GM03348 (cell line): ENCODE measurements at places on chromosomes 6 and 20.

- no peak for DNase-seq
Measured at GRCh38 chr6:39218868-39219567, 10.3 kb downstream of the KCNK5 start.

DNA sequence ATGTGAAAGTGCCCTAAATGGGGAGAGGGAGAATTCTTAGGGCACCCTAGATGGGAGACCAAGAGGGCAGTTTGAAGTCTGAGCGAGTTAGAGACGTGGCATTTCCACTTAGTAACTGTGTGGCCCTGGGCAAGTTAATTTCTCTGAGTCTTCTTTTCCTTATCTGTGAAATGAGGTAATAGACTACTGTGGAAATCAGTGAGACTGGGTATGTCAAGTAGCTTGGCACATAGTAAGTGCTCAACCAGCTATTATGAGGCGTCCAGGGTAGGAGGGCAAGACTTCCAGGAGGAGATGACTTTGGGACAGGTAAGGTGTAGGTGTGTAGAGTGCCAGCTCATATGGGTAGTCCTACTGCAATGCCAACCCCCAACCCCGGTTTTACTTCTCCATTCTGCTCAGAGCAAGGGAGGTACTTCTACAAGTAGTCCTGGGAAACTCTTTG is 770 bp downstream of the KIF3B start:
- peak; percentile 7 for DNase-seq

- DNase-seq = no peak
Measured at GRCh38 chr6:117075218-117075617, 190.1 kb upstream of the VGLL2 start.

DNA sequence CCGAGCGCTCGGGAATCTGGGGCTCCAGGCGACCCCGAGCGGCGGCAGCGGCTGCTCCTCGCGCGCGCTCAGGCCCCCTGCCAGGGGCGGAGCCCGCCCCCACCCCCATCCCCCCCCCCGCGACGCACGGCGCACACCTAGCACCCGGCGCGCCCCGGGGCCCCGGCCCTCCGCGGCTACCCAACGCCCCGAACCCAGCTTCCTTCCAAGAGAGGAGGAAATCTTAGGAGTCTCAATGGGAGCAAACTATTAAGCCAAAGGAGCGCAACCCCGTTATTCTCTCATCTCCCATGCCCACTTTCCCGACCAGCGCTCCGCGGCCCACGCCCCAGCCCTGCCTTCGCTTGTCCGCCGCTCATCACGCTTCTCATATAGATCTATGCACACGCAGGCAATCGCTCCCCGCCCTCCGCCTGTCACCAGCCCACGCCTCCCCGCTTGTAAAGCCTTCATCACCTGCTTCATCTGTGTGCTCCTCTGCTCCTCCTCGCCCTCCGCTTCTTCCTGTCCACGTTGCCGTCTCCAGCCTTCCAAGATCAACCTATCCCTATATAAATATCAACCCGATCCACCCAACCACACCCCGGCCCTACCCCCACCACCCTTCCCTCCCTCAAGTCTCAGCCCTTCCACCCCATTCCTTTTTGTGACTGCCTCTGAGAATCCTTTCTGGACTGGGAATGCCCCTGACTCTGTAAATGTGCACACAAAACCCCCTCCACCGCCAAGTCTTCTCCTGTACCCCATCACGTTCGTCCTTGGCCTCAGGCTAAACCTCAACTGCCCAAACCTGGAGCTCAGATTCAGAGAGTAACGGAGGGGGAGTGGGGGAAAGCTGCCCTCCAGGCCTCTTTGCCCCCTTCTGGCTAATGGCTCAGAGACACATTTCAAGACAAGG is at the start of gene DLK2:
TSS of gene DLK2 (minus strand) at position 18 of the 898 bp plus-strand sequence. CDS start 723 bp downstream, outside the sequence.
- peak; percentile 42 for DNase-seq

DNA sequence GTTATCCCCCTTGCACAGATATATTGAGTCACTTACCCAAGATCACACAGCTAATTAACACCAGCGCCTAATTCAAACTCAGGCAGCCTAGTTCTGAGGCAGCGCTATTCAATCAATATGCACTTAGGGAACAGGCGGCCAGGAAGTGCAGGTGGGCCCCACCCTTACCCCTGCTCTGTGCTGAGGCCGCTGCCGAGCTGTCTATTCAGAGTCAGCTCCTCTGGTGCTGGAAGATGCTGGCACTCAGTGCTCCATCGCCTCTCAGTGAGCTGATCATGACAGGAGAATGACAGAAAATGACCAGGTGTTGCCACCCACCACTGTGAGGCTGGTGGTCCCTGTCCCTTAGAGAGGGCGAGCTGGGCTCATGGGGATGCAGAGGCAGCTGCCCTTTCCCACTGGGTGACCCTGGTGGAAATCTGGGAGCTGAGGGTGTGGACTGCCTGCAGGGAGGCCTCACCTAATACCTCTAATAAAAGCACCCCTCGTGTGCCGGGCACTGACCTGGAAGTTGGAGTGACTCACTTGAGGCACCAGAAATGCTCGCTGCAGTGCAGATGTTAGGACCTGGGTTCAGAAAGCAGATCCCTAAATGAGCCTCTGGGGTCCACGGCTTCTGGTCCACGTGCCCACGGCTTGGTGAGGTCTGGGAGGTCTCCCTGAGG is 42.5 kb upstream of the CD93 start:
- no peak for DNase-seq

DNA sequence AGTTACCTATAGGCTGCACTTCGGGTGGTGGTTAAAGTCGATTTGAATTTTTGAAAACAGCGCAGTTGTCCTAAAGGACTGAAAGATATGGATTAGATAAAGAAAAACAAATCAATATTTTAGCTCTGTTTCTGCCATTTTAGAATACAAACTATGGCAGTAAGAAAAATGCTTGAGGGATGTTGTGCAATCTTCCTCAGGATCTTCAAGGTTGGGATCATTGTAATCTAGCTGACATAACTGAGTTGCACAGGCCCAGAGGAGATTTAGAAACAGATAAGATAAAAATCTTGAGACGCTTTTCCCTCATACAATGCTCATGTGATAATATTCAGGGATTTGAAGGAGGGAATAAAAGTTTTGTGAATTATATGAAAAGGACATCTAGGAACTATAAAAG is 926 bp downstream of the PEX3 start:
- DNase-seq = peak; percentile 17

GRCh38 chr6:33599413-33599938 is 19.4 kb upstream of the BAK1 start:
- no peak for DNase-seq

DNA sequence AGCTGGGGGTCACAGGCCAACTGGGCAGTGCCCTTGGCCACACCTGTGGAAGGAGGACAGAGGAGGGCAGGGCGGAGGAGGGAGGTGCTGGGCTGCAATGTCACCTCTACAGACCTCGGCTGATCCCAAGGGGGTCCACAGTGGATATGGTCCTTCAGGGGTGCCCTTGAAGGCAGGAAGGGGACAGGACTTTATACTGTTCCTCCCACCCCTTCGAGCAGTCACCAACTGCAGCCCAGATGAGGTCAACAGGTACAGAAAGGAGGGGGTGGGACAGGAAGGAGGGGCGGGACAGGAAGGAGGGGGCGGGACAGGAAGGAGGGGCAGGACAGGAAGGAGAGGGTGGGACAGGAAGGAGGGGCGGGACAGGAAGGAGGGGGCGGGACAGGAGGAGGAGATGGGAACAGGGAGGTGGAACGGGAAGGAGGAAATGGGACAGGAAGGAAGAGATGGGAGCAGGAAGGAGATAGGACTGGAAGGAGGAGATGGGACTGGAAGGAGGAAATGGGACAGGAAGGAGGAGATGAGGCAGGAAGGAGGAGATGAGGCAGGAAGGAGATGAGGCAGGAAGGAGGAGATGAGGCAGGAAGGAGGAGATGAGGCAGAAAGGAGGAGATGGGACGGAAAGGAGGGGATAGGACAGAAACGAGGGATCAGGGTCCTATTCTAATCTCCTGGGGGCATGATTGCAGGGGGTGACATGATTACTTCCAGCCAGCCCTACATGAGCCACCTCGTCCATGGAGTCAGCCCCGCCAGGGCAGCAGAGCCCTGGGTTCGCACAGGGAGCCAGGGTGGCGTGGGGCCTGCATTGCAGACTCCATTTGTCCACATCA is 19.4 kb upstream of the MRGBP start:
- no peak for DNase-seq

- DNase-seq = no peak
Measured at GRCh38 chr6:164296411-164296810, 881.9 kb downstream of the QKI start.

DNA sequence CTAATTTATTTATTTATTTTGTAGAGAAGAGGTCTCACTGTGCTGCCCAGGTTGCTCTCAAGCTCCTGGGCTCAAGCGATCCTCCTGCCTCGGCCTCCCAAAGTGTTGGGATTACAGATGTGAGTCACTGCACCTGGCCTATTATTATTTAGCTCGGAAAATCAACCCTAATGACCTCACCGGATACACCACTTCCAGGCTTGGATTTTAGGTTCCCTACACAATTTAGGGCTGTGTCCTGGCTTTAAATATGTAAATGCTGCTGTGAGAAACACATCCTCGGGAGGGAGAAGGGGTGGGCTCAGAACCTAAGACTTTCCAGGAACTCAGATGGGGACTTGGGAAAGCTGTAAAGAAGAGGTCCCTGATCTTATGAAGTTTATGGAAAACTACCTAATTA is 51.0 kb upstream of the SLC32A1 start:
- no peak for DNase-seq

- DNase-seq = no peak
Measured at GRCh38 chr20:45998761-45999160, 9.9 kb upstream of the MMP9 start.

GRCh38 chr20:24483435-24484080 is 14.1 kb downstream of the SYNDIG1 start:
- DNase-seq = no peak

- DNase-seq = peak; percentile 25
Measured at GRCh38 chr6:3804964-3805363, 44.2 kb upstream of the FAM50B start.

- DNase-seq = no peak
Measured at GRCh38 chr20:4099905-4100675, 84.7 kb upstream of the RNF24 start.

- no peak for DNase-seq
Measured at GRCh38 chr6:139742671-139743070, 368.2 kb upstream of the CITED2 start.

GRCh38 chr6:104887350-104887749 is 27.6 kb upstream of the HACE1 start:
- peak; percentile 13 for DNase-seq

DNA sequence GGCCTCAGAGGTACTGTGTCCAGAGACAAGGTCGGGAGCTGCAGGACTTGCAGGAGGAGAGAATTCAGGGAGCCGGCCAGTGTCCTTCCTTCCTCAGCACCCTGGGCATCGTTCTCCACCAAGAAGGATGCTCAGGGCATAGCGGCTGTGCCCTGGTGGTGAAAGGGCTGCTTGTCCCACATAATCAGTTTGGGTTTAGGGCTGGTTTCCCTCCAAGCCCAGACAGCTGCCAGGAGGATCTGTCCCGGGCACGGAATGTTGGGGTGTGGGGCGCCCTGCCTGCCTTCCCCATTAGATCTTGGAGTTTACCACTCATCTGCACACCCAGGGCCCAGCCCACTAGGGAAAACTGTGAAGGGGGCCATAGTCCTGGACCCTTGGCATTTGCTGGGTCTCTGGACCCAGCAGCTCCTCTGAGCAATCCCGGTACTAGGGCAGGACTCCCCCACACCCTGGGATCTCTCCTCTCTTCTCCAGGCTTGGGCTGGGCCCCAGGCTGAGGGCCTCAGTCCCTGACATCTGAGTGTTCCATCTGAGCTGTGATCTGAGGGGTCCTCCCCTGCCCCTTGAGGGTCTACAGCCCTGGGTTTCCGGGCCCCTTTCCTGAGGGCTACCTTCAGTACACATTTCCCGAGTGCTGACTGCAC is 18.6 kb upstream of the SPDEF start:
- no peak for DNase-seq

DNA sequence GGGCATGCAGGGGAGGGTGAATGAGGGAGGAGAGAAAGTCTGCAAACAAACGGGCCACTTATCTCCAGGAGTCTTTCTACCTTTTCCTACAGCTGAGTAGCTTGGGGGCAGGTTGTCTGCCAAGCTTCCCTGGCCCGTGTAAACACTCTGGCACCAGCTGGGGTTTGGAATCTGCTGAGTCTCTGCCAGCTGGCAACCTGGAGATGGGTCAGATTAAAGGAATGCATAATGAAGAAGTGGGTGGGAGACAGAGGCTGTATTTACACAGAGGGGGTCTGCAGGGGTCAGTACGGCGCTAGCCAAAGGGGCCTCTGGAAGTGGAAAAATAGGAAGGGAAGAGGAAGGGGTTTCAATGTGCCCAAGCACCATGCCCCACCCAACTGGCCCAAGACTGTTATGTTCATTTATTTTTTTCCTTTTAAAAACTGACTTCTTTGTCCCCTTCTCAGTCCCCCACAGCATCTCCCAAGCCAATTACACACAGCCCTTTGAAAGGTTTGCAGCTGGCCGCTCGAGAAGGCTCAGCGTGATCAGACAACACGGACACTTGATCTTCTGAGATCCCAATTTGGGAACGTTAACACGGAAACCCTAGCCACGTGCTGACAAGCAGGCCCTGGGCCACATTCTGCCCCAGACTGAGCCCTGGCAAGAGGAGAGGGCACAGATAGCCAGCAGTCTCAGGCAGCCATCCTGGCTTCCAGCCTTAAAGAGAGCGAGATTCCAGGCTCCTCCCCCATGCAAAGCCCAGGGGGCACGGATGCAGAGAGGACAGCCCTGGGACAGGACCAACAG is 25.2 kb downstream of the TRAM2 start:
- peak; percentile 81 for DNase-seq

- peak; percentile 72 for DNase-seq
Measured at GRCh38 chr6:138691595-138692057, 81.9 kb upstream of the CCDC28A start.

DNA sequence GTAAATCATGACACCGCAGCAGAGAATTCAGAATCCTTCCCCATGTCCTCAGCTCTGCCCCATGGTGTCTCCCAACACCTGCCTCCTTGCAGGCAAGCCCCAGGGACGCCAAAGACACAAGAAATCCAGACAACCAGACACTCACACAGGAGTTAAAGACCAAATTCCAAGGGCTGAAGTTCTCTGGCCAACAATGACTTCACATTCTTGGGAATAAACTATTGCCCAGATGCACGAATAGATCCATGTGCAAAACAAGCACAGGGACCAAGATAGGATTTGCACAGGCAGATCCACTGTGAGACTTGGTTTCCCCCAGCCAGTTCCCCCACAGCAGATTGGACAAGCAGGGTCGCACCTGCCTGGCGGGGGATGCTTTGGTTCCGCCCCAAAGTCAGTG is 246.7 kb downstream of the SOD2 start:
- DNase-seq = no peak

- DNase-seq = no peak
Measured at GRCh38 chr6:170375661-170376060, 69.1 kb downstream of the FAM120B start.

DNA sequence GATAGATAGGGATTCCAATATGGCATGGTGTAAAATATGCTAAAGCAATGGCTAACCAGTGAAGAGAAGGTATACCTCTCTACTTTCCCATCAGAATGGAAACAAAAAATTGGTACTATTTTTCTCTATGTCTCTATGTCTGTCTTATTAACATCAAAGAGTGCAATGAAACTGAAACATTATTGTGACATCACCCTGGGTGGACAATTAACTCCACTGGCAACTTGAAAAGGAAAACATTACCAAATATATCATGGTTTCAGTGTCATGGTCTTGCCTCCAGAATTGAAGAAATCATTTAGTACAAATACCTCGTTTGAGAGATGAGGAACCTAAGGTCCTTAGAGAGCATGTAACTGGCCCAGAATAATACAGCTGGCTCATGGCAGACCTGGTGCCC is 1132.5 kb upstream of the MAP3K7 start:
- DNase-seq = no peak
